Activated naive CD8-positive, alpha-beta T cell treated with anti-CD3 and anti-CD28 coated beads for 36 hours (primary cell): ENCODE measurements at places on chromosomes 1 and 21.

GRCh38 chr1:53951697-53952096, 5.5 kb downstream of the LRRC42 start:
- DNase-seq: no peak

DNA sequence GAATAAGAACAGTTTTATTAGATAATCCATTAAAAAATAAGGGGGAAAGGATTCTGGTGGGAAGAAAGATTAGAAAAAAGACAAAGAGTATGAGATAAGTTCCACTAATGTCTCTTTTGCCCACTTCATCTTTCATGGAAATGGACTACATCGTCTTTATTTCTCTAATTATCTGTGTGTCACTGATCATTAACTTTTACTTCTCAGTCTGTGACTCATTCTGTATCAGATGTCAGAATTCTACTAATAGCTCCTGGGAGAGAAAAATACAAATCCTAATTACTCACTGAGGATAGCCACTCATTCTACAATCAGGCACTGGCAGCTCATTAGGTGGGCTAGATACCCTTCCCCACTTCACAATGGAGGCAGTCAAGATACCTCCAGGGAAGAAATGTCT, 41.7 kb downstream of the ILDR2 start:
- DNase-seq: no peak

DNA sequence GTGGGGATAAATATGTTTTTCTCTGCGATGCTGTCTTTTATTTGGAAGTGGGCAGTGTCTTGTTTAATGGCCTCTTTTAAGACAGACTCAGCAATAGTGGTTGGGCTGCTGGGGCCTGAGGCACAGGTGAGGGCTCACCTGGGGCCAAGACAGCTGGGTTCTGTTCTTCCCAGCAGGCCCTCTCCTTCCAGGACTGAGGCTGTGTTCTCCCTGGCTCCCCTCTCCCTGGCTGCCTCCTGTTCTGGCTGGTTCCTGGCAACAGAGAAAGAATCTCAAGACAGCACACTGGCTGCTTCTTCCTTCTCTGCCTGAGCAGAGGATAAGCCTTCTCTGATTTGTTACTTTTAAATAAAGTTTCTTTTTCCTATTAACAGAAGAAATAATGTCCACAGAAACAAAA, 7.4 kb upstream of the GRHL3 start:
- no peak for DNase-seq

DNA sequence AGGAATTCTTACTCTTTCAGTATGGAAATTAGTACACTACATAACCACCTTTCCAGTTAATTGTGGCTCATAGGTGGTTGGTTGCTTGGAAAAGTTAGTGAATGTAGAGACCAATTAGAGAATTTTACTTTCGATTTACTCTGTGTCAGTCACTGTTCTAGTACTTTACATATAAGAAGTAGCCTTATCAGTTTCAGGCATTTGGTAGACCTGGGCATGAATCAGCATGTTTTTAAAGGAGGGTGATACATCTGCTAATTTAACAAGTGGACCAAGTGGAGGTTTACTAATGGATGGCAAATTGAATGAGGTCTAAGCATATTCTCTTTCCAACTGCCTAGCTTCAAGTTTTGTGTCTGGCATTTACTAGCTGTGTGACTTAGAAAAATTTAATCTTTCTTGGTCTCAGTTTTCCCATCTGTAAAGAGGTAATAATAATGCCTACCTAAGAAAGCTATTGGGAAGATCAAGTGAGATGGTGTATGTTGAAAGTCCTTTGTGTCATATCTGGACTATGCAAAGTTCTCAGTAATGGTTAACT, 1158.6 kb downstream of the PLA2G4A start:
- DNase-seq: no peak

- DNase-seq: no peak
Observed at GRCh38 chr1:246324711-246325110, 182.4 kb downstream of the SMYD3 start.

DNA sequence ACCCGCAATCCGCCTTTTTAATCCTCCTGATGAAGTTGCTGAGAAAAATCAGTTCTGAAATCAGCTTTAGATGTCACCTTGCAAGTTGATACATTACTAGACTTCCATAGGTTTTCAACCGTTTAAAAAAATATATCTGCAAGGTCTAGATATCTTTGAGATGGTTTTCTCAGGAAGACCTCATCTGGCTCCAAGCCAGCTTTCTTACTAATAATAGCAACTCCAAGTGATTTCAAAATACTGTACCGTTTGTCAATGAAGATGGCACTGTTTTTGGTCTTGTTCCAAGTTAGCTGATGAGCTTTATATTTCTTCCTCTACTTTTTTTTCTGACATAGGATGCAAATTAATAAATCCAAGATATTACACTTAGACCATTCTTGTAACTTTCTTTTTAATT, 40.3 kb downstream of the LRRC8C start:
- DNase-seq: no peak

GRCh38 chr1:232322162-232322734, 307.7 kb downstream of the SIPA1L2 start:
- no peak for DNase-seq
